ENCODE measurements at places on chromosomes 16 and 17.

- no peak for DNase-seq
These were observed 12.5 kb downstream of the PLLP start for GRCh38 chr16:57271867-57272495.

- DNase-seq, result no peak
These were observed 287.1 kb upstream of the ASIC2 start for GRCh38 chr17:33580215-33580614.

GRCh38 chr16:2856061-2856670 is 1.8 kb downstream of the PRSS22 start:
- no peak for DNase-seq

DNA sequence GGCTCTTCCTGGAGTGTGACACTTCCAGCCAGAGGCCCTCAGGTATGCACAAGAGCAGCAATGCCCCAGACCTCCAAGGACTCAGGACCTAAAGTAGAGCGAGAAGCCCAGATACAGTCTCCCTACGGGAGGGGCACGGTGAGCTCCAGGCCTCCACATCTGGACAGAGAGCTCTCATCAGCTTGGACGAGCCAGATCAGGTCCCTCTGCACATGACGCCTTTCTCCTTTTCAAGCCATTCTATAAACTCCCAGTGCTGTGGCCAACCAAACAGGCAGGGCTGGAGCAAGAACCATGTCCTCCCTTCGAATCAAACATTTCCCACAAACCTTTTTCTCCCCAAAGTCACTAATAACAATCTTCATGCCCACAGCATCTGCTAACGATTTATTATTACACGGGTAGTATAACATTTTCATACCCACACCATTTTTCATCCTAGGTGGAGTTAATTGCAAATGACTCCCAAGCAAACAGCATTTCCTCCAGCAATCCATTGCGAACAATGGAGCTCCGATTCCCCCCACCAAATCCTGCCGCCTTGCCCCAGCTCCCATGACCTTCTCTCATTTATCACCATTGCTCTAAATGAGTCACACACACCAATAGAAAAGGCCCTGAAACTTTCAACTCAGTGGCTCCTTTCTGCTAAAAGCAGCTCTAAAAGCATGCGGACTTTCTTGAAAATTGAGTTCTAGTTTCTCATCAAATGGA is 24.2 kb upstream of the NLRP1 start:
- DNase-seq, result no peak

- DNase-seq, result no peak
These were observed 234.2 kb upstream of the TOX3 start for GRCh38 chr16:52781005-52781630.

Measured in activated CD4-positive, alpha-beta T cell treated with anti-CD3 and anti-CD28 coated beads, Interleukin-2, Interleukin-6, amounts not matched to agents 100 ng/mL and 50 ng/mL, durations not matched to agents 16 hours and 8 hours (primary cell).